ENCODE measurements at places on chromosomes 2 and 18. TPM values are rescaled to one million over a fixed set of nuclear protein-coding genes. Genes with fewer than 3 reads are reported as not detected.

Gene MAB21L4
- not detected for total RNA-seq

Gene DSG4
- not detected for total RNA-seq

Gene ANKRD30BL
- total RNA-seq = 2.2 TPM

Gene MALL
- total RNA-seq = 0.24 TPM

Gene PASK
- total RNA-seq = 59.4 TPM

Gene HS6ST1
- total RNA-seq = 56.7 TPM

Gene GRP
- 346 TPM for total RNA-seq

- DNase-seq = no peak
These were observed 134.3 kb downstream of the NFATC1 start for GRCh38 chr18:79529991-79530390.

DNA sequence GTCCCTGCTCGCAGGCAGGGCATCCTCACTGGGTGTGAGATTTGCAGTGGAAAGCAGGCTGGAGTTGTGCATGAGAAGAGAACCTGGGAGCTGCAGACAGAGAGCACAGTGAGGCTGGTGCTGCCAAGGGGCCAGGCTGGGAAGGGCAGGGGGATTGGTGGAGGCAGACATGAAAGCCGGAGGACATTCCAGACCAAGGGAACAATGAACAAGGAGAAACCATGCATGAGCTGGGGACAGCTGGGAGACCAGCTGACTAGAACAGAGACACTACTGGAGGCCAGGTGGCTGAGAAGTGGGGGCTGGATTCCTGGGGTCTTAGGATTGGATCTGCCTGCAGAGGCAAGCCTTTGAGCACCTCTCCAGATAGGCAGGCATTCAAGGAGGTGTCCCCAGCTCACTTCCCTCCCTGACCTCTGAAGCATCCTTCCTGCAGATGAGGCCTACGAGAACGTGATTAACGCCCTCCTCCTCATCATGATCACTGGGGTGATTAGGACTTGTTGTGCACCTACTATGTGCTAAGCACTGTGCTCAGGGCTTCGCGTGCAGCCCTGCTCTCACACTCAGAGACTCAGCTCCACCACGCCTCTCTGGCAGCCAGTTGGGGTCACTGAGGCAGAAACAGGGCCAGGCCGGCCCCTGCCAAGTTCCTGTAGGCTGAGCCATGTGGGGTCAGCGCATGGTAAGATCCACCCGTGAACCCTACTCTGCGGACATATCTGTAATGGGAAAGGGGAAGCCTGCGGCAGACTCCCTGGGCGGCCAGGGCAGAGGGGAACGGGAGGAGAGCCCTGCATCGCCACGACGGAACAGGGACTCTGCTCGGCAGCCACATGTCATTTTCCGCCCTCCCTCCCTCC, 74.8 kb upstream of the SLC66A3 start:
- no peak for DNase-seq

DNA sequence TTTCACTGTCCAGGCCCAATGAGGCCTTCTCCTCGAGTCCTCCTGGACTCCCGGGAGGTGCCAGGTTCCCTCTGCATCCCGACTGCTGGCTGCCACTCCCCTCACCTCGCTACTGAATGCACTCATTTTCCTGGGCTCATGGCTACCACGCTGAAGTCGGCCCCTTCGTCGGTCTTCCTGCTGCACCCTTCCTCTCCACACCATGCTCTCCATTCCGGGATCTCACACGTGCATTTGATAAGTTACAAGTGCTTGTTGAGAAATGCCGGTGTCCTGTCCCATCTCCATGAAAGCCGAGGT, 334.7 kb upstream of the MYT1L start:
- no peak for DNase-seq

- DNase-seq = peak; percentile 49
These were observed 44.8 kb downstream of the CHMP3 start for GRCh38 chr2:86518481-86518880.

- no peak for DNase-seq
These were observed 6.0 kb upstream of the GPR55 start for GRCh38 chr2:230930928-230931555.

GRCh38 chr18:63646936-63647335, 2.9 kb upstream of the SERPINB4 start:
- no peak for DNase-seq

DNA sequence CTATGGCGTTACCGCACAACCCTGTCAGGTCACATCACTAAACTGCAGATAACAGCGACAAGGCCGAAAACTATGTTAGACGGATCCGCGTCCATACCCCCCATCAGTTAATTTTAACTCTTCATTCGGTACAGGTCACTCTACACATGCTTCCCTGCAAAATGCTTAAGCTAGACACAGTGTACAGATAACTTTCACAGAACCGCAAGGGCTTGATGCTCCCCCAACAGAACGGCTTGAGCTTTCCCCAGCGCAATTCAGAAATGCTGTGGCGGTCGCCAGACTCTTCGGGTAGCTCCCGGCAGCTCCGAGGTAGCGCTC, 283 bp upstream of the RBBP8 start:
- DNase-seq = no peak

DNA sequence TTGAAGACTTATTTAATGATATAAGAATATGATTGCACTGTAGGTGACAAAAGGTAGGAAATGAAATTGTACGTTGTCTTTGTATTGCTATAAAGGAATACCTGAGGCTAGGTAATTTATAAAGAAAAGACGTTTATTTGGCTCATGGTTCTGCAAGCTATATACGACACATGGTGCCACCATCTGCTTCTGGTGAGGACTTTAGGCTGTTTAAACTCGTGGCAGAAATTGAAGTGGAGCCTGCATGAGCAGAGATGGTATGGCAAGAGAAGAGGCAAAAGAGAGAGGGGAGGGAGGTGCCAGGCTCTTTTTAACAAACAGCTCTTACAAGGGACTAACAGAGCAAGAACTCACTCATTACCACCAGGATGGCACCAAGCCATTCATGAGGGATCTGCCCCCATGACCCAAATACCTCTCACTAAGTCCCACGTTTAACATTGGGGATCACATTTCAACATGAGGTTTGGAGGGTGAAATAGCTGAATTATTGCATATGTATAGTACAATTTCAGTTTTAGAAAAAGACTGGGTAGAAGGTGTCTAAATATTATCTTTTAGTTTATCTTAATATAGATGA, 86.8 kb downstream of the GULP1 start:
- no peak for DNase-seq

GRCh38 chr18:36162981-36163380, 24.3 kb upstream of the MOCOS start:
- DNase-seq = no peak

GRCh38 chr18:76255070-76255683, 239.9 kb downstream of the ZNF516 start:
- DNase-seq = no peak

DNA sequence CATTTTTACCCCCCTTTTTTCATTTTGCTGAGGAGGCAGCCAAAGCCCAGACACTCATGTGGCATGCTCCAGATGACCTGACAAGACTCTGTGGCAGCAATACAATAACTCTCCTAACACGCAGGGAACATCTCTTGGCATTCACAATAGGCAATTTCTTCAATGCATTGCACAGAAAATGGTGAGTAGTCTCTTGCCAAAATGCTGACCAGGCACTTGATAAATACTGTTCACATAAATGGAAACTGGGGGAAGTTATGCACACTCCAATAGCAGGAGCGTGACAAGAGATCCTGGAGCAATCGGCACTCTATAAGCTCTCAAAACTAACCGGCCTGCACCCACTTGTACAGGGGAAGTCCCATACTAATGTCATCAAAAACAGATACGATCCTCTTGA, 66.3 kb downstream of the NBAS start:
- no peak for DNase-seq

GRCh38 chr2:9312591-9312990, 106.0 kb downstream of the ASAP2 start:
- DNase-seq = no peak

DNA sequence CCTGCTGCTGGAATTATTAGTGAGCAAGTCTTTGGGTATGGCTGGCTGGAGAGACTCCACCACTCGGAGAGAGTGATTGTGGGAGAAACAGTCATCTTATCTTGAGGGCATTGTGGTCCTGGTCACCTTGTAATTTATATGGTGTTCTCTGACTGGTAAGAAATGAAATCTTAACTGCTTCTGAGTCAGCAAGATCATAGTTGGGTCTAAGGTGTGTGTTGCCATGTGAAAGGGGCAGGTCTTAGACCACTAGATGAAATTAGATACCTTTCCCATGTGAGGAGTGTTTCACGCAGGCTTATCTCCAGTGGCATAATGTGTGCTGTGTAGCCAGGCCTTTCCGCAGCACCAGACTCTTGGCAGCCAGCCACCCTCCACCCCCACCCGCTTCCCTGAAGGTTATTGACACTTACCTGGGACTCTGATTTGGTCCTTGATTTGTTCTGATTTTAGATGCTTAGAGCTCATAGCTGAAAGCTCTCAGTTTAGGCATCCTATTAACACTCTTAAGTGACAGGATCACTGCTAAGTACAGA, 7.7 kb downstream of the MAPRE3 start:
- DNase-seq = no peak

DNA sequence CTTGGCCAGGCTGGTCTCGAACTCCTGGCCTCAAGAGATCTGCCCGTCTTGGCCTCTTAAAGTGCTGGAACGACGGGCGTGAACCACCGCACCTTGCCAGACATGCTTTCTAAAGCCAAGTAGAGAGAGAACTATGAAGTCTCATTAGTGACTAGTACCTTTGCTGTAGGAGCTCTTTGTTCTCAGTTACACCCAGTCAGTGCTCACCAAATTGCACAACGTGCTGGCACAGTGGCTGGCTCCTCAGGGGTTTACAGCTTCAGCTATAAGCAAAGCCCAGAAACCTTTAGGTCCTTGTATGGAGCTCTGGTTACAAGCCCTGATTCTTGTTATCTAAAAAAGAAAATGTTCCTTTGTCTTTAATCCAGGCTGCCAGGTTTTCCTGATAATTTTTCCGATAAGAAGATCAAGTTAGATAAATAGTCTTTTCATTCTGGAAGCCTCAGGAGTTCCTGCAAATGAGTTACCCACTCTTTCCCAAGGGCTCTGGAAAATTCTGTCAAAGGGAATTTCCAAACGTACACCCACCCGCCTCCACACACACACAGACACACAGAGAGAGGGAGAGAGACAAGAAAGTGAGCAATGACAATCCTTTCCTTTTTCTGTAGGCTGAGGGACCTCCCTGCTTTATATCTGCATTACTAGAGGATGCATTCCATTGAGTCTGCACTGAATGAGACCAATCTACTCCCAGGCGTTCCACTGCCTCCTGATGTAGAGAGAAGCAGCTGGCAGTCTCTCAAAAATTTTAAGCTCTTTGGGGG, 100.2 kb upstream of the CSRNP3 start:
- peak; percentile 50 for DNase-seq

GRCh38 chr2:199907008-199907714, 3.9 kb upstream of the C2orf69 start:
- no peak for DNase-seq

GRCh38 chr2:65354773-65355172, 77.6 kb downstream of the SPRED2 start:
- no peak for DNase-seq

DNA sequence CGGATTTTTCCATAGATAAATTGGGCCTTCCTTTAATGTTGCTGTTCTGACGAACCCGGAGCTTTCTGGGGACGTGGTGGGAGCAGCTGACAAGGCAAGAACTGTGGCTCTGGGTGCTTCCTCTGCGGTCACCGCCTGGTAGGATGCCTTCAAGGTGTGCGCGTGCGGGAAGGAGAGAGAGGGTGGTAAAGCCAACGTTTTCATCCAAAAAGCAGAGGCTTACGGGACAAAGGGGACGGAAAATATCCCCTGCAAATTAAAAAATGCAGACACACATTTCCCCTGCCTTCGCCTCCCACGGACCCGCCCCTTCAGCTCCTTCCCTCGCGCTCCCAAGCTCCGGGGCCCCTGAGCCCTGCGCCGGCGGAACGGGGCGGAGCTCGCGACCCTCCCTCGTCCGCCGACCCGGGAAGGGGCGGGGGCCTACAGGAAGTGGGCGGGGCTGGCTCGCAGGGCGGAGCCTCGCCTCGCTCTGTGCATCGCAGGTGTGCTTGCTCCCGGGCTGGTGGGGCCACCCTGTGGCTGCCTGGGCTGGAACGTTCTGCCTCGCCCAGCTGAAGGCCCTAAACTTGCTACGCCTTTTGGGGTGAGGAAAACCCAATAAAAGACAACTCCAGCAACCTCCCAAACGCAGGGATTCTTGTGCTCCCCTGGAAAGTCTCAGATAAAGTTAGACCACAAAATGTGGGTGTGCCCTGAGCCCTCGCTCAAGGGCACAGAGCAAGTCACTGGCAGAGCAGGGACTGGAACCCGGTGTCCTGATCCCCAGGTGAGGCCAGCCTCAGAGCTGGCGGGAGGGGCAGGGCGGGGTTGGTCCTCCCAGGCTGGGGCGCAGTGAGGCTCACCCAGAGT, 25.4 kb upstream of the SLC66A3 start:
- peak; percentile 71 for DNase-seq

GRCh38 chr2:120251078-120251477, 1.6 kb upstream of the RALB start:
- DNase-seq = no peak

- DNase-seq = no peak
These were observed 54.6 kb upstream of the DSC1 start for GRCh38 chr18:31217038-31217849.

- DNase-seq = no peak
These were observed 917 bp downstream of the MPPE1 start for GRCh38 chr18:11906926-11907874.

GRCh38 chr2:216279459-216279858, 92.8 kb downstream of the MARCHF4 start:
- DNase-seq = no peak

DNA sequence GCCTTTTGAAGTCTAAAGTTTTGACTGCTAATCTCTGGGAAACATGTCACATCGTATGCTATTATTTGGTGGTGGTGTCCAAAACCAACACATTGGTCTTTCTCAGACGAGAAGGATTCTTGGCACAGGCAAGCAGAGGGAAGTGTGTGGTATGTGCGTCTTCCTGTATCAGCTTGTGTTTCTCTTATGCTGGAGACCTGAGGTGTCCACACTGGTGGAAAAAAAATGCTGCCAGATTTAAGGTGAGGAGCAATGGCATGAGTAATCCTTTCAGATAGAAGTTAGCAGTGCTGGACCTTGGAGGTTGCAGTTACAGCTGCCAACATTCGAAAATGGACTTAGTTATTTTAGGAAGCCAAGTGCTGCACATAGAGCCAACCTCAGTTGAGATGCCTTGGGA, 11.7 kb upstream of the FHL2 start:
- DNase-seq = no peak
